ENCODE measurements at places on chromosomes 16 and 17. TPM values are rescaled to one million over a fixed set of nuclear protein-coding genes. Genes with fewer than 3 reads are reported as not detected.

The CDH16 gene
- total RNA-seq = 0.13 TPM

The TBC1D3E gene
- not detected for total RNA-seq

The CHD9NB gene
- total RNA-seq = 0.86 TPM

The PHB1 gene
- total RNA-seq = 236 TPM

The TEX14 gene
- total RNA-seq = 0.13 TPM

The PRSS33 gene
- total RNA-seq = not detected

The NOS2 gene
- 0.19 TPM for total RNA-seq

The ZNF205 gene
- total RNA-seq = 6.9 TPM

The PIRT gene
- total RNA-seq = not detected

The LPO gene
- not detected for total RNA-seq

The LITAFD gene
- not detected for total RNA-seq

The CACNB1 gene
- total RNA-seq = 4.6 TPM

The OSGIN1 gene
- 7.2 TPM for total RNA-seq

The PRSS8 gene
- total RNA-seq = not detected

The DNAAF1 gene
- not detected for total RNA-seq

The ABCC3 gene
- 0.43 TPM for total RNA-seq

The TP53TG3D gene
- 0.89 TPM for total RNA-seq

The CA7 gene
- total RNA-seq = not detected

The FBXW10B gene
- 0.48 TPM for total RNA-seq

The GRAPL gene
- 1.5 TPM for total RNA-seq

The SCNN1B gene
- not detected for total RNA-seq

The CORO6 gene
- 83.6 TPM for total RNA-seq

The SCARF1 gene
- 11.2 TPM for total RNA-seq

The KRT24 gene
- total RNA-seq = not detected

The MARVELD3 gene
- total RNA-seq = not detected

The RCVRN gene
- total RNA-seq = not detected

The MT1M gene
- 5.4 TPM for total RNA-seq

The HOXB5 gene
- total RNA-seq = 0.13 TPM

The SLFN12L gene
- 0.19 TPM for total RNA-seq

The TEPSIN gene
- 13.4 TPM for total RNA-seq

The FA2H gene
- total RNA-seq = 0.16 TPM

The EVI2B gene
- total RNA-seq = 2.9 TPM

The HCRT gene
- total RNA-seq = not detected

The RRAD gene
- 95.4 TPM for total RNA-seq

The CDR2L gene
- total RNA-seq = 18.4 TPM

The PER1 gene
- total RNA-seq = 124 TPM

The GAN gene
- total RNA-seq = 9.0 TPM

The C16orf86 gene
- total RNA-seq = 4.3 TPM

The HYDIN gene
- total RNA-seq = 0.89 TPM

The SSTR5 gene
- 20.8 TPM for total RNA-seq

The CARD14 gene
- not detected for total RNA-seq

The EFCAB5 gene
- total RNA-seq = not detected

The FTSJ3 gene
- total RNA-seq = 29.8 TPM

The GGT6 gene
- not detected for total RNA-seq

The MYH3 gene
- 0.22 TPM for total RNA-seq

The CDH11 gene
- total RNA-seq = 9.7 TPM

The FBXO39 gene
- total RNA-seq = 0.13 TPM

The KRT17 gene
- total RNA-seq = not detected

The IGFALS gene
- total RNA-seq = 0.11 TPM

The NACA2 gene
- total RNA-seq = not detected

The CCL1 gene
- not detected for total RNA-seq

The ERI2 gene
- total RNA-seq = 10.0 TPM

The CAPNS2 gene
- not detected for total RNA-seq

The PHOSPHO1 gene
- 0.22 TPM for total RNA-seq

The TBL3 gene
- 20.3 TPM for total RNA-seq

The RHBDL3 gene
- 1.7 TPM for total RNA-seq
